Activated T-cell treated with anti-CD3 and anti-CD28 coated beads for 4 hours (primary cell): ENCODE measurements at places on chromosomes 12 and 14.

- DNase-seq = peak; percentile 97
Measured at GRCh38 chr14:76961631-76962302, 66.7 kb downstream of the IRF2BPL start.

DNA sequence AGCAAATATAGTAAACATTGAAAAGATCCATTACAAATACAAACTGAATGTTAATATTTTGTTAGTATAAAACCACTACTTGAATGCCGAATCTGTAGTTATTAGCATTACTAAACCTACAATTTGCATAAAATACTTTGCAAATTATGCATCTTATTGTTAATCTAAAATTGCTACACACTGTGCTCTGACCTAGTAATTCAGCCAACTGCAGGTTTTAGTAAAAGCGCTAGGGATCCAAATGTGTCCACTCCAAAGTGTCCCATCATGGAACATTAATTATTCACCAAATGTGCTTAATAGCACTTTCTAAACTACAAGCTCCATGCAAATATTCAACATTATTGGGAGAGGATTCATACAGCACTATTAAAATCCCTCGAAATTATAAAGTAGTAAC is 14.3 kb downstream of the HECTD4 start:
- DNase-seq = no peak

DNA sequence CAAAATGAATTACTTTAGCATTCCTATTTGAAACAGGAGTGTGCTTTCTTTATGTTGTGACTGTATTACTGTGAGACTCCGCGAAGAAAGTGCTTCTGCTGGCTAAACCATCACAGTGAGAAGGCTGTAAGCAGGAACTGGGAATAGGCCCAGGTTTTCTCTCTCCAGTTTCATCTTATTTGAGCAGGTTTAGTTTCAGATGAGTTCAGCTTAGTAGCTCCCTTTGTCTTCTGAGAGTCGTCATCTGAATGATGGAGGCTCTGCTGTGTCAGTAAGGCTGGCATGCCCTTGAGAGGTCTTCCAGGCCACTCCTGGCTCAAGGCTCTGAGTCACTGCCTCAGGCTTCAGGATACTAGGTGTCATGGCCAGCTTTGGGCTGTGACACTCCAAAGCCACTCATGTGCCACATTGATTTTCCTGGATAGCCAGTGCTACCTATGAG is 205.6 kb upstream of the RGS6 start:
- no peak for DNase-seq

- no peak for DNase-seq
Measured at GRCh38 chr14:103281496-103282231, 52.4 kb upstream of the EIF5 start.

DNA sequence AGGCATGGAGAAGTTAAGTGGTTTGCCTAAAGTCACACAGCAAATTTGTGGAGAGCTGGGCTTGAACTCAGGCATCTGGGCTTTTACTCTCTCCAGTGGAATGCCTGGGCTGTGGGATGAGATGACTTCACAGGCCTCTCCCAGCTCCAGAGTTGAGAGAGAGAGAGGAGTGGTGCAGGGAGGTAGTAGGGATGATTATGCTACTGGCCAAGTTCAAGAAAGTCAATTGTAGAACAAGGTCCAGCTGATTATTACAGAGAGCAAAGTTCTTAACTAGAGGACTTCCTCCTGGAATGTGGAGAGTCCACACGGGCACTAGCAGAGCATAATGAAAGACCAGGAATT is 769 bp upstream of the EMP1 start:
- no peak for DNase-seq

DNA sequence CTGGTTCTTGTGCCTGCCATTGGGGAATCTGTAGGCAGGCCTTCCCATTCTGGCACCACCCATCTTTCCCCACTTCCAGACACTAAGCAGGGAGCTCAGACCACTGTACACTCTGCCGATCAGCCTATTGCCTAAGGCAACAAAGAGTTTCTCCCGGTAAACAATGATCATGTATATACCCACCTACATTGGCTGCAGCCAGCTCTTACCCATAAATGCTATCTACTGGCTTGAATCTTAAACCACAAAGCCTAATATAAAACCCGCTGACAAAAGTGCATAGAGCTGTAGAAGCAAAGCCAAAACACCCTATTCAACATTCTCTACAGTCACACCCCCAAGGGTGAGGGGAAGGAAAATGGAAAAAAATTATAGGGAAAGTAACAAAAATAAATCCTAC is 20.8 kb upstream of the GLIPR1 start:
- DNase-seq = no peak

GRCh38 chr12:97164936-97165335 is 257.9 kb downstream of the NEDD1 start:
- no peak for DNase-seq

DNA sequence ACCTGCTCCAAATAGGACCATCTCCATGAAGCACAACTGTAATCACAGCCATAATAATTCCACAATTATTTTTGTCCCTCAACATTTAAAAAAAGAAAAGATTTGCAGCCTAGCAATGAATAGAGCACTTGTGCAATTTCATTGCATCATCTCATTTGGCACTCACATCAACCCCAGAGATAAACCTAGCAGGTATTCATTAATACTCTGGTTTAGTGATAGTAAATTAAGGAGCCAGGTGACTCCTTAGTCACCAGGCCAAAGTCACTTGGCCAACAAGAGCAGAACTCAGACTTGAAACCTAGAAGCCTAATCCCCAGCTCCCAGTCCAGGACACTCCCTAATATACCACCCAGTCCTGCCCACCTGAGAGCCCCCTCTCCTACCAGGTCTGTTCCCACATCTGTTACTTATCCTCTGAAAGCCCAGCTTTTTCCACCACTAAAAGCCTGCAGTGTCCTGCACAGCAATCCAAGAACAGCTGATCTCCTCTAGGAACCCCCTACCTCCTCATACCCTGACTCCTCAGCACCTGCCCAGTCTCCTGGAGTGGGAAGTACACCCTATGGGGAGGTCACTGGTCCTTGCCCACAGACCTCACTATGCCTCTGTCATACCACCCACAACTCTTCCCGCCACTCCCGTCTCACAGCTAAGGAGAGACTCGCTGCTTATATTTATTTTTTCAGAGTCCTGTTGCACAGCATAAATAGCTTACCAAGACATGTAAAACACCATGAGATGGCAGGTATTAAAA is 22.1 kb downstream of the OR10P1 start:
- no peak for DNase-seq

DNA sequence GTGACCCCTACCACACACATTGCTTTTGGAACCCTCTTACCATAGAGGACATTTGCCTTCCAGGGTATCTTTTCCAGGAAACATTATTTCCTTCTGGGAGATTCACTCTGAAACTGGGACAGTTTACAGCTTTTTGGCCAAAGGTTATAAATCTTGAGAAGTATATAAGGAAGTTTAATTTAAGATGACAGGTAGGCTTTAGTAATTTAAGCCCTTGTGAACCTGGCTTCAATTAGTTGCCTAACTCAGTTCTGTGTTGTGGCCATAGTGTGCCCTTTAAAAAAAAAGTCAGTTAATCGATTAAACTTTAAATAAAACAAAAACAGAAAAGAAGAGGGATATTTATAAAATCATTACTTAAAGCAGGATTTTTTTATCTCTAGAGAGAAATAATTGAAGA is 142.9 kb downstream of the NAV3 start:
- DNase-seq = no peak

DNA sequence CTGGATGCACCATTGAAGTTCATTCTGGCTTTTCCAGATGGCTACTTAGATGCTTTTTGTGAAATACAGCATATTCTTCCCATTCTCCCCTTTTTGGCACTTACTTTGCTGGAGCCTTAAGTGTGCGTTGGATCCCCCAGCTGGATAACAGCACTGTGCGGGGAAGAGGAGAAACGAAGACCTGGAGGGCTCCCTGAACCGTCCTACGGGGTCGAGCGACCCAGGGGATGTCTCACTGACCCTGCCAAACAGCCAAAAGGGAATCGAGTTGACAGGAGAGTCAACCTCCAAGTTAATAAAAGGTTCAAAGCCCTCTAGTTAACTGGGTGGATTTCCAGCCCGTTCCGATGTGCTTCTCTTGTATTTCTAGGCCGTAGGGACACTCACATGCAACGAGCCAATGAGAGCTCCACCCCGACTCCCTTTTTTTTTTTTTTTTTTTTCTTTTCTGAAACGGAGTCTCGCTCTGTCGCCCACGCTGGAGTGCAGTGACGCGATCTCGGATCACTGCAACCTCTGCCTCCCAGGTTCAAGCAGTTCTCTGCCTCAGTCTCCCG is 1.0 kb upstream of the CAMKK2 start:
- peak; percentile 42 for DNase-seq

DNA sequence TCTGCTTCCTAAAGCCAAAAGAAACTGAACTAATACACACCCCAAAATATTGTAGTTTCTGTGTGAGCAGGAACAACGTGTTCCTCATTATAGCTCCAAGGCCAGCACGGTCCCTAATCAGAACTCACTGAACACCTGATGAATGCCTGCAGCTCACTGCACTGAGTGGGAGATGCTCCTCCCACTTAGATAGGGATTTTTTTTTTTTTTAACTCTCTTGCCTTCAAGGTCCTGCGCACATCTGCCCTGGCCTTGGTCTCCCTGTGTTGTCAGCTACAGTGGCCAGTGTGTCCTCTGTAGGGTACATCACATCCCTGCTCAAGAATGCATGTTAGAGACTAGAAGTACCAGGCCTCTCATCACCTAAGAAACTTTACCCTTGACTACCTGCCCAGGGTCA is 44.3 kb upstream of the TMPO start:
- no peak for DNase-seq

GRCh38 chr14:66974397-66975025 is 214.7 kb upstream of the GARIN2 start:
- no peak for DNase-seq

DNA sequence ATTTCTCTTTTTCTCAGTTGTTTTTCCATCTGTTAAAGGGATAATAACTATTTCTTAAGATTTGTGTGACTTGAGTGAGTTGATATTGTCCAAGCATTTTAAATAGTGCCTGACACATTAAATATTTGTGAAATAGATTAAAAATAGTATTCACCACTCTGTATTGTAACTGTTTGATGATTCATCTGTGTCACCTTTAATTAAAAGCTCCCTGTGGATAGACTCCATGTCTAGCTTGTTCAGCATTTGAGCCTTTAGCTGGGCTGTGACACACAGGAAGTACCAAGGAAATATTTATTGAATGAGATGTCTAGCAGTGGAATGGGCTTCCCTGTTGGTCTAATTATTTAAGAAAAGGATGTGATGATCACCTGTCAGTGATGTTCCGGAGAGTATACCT is 1.8 kb upstream of the GLIPR1L2 start:
- DNase-seq = no peak

DNA sequence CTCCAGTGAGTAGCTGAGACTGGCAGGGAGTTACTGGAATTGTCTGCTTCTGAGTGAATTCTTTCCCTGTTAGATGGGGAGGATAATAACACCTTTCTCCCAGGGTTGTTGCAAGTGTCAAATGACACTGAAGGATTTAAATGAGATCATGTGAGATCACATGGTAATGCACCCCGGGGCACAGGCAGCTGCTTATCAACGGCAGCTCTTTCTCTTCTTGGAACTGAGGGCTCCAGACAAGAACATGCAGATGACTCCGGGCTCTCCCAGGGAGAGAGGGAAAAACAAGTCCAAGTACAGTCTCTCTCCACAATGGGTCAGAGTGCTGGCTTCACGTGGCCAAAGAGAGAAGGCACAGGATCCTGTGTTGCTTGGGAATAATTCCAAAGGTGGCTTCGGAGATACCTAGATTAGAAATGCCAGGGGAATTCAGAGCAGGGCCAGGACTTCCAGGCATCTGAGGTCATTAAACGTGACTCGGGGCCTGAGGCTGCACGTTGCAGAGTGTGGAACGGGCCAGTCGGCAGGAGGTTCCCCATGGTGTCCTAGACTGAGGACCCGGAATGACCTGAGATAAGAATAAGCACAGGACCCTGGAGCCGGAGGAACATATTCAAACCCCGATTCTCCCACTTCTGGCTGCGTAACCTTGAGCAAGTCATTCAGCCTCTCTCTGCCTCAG is 109.2 kb downstream of the PRMT8 start:
- DNase-seq = no peak

- DNase-seq = no peak
Measured at GRCh38 chr12:31999692-32000091, 40.5 kb downstream of the RESF1 start.

DNA sequence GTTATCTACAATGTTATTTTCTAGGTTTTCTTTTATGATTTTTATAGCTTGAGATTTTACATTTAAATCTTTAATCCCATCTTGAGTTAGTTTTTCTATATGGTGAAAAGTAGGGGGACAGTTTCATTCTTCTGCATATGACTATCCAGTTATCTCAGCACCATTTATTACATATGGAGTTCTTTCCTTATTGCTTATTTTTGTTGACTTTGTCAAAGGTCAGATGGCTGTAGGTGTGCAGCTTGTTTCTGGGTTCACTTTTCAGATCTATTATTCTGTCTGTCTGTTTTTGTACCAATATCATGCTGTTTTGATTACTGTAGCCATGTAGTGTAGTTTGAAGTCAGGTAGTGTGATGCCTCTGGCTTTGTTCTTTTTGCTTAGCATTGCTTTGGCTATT is 477.3 kb downstream of the TMEM117 start:
- DNase-seq = no peak

GRCh38 chr12:23560611-23561010 is 388.9 kb downstream of the SOX5 start:
- DNase-seq = no peak

GRCh38 chr14:94375552-94376107 is 12.8 kb downstream of the SERPINA1 start:
- no peak for DNase-seq

DNA sequence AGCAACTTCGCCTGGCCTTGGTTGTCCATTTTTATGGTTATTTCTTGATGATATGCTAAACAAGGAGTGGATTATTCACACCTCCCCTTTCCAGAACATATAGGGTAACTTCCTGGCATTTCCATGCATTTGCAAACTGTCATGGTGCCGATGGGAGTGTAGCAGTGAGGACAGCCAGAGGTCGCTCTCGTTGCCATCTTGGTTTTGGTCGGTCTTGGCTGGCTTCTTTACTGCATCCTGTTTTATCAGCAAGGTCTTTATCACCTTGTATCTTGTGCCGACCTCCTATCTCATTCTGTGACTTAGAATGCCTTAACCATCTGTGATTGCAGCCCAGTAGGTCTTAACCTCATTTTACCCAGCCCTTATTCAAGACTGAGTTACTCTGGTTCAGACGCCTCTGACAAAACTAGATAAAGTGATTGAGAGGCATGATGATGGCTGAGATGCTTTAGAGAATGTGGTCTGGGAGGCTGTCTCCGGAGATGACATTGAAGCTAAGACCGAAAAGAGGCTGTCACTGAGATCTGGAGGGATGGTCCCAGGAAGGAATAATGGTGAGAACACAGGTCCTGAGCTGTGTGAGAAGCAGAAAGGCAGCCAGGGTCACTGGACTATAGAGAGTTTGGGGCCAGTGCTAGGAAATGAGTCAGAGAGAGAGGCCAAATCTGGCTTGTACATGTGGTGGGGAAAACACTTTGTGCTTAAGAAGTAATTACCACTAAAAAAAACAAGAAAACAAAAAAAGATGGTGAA is 2.9 kb downstream of the GLT1D1 start:
- DNase-seq = no peak

- no peak for DNase-seq
Measured at GRCh38 chr14:88005050-88005481, at the start of gene GPR65. GPR65 (plus strand) TSS chr14:88005135; CDS start chr14:88010848, 5,713 bp downstream.

GRCh38 chr12:6314776-6315175 is 4.3 kb downstream of the PLEKHG6 start:
- DNase-seq = no peak
